NCI-H446 treated with DMSO at 0.1 percent for 48 hours (cell line): ENCODE measurements at places on chromosomes 11 and 22.
A peak's percentile ranks its signal among the peaks of the same experiment; 100 is the strongest.

DNA sequence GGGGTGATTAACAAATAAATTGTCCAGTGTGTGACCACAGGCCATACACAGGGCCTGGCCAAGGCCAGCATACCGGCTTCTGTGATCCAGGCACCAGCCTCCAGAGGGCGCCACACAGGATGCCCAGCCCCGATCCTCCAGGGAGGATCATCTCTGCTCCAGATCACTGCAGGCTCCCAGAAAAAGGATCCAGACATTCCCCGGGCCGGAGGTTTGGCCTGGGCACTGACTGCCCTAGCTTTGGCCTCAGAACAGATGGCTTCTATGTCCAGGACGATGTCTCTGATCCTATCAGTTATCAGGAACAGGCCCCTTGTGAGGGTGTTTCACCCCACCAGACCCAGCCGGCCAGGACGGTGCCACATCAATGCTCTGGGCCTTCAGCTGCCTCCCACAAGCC is 74.5 kb upstream of the LMO1 start:
- no peak for DNase-seq

DNA sequence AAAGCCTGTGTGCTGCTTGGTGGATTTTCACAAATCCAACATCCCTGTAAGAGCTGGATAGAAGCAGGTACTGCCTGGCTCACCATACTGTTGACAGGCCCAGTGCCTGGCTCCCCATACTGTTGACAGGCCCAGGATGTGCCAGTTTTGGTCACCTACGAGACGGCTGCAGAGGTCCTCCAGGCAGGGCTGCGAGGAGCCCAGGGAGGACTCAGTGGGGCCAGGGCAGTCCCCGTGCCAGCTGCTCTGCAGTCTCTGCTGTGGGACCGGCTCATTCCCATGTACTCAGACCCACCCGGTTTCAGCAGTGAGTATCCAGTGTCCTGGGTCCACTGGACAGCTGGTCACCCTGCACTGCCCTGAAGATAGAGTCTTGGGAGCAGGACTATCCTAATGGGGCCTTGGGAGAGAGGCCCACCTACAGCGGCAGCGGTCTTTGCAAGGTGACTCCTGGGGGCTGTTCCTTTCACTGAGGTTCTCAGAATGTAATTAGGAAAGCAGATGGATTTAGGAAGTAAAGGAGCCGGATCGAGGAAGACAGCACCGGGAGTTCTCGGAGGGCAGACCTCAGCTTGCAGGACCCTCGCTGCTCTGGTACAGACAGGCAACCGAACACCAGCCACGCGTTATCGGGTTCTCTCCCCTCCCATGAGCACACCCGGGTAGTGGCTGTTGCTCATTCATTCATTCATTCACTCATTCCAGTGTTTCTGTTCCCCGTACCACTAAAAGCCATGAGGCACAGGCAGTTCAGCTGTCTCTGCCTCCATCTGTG is 106.1 kb downstream of the CTTN start:
- no peak for DNase-seq

GRCh38 chr11:12207384-12208150 is 97.2 kb downstream of the MICAL2 start:
- no peak for DNase-seq

DNA sequence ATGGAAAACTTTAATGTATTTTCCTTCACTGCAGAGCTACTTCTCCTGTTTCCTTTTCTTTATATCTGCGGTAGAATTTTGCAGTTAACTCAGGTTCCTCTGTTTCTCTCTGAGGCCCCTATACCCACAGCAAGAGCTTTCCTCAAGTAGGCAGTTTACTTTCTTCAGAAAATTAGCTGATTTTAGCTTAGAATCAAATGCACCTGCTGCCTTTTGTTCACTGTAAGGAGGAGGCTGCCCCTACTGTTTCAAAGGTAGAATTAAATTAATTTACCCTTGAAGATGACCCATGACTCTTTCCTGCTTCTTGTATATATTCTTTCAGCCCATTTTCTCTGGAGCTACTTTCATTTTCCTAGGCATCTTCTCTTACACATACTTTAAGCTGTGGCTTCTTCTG is 68.7 kb upstream of the GDPD4 start:
- no peak for DNase-seq

GRCh38 chr11:96306933-96307775 is 35.8 kb downstream of the MAML2 start:
- DNase-seq: peak; percentile 83
